ENCODE measurements at places on chromosomes 3 and 15.
A peak's percentile ranks its signal among the peaks of the same experiment; 100 is the strongest.

DNA sequence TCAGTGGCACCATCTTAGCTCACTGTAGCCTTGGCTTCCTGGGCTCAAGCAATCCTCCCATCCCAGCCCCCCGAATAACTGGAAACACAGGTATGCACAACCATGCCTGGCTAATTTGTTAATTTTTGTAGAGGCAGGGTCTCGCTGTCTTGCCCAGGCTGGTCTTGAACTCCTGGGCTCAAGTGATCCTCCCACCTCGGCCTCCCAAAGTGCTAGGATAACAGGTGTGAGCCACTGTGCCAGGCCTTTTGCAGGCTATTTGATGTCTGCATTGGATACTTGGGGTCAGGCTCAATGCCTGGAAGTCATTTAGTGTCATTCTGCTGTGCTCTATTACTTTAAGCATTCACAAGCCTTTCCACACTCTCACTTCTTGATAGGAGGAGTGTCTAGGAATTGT lies 17.6 kb downstream of the LIMD1 start:
- DNase-seq: no peak

GRCh38 chr15:93048759-93049161 lies 40.3 kb downstream of the RGMA start:
- DNase-seq: no peak

- no peak for DNase-seq
These were observed 66.6 kb upstream of the UMPS start for GRCh38 chr3:124663690-124664089.

DNA sequence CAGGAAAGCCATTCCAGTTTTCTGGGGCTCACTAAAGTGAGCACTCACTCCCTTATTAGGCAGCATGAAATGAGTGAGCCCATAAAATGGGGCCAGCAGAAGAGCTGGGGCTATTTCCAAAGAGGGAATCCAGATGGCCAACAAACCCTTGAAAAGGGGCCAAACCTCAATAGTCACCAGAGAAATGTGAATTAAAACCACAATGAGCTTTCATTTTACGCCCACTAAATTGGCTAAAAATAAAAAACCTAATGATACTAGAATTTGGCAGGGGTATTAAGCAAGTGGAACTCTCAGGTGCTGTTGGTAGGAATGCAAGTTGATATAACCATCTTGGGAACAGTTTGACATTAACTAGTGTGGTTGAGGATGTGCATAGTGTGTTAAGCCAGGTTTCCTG lies 42.1 kb upstream of the RAF1 start:
- no peak for DNase-seq

- DNase-seq: no peak
These were observed 32.4 kb downstream of the MYL3 start for GRCh38 chr3:46830801-46831200.

DNA sequence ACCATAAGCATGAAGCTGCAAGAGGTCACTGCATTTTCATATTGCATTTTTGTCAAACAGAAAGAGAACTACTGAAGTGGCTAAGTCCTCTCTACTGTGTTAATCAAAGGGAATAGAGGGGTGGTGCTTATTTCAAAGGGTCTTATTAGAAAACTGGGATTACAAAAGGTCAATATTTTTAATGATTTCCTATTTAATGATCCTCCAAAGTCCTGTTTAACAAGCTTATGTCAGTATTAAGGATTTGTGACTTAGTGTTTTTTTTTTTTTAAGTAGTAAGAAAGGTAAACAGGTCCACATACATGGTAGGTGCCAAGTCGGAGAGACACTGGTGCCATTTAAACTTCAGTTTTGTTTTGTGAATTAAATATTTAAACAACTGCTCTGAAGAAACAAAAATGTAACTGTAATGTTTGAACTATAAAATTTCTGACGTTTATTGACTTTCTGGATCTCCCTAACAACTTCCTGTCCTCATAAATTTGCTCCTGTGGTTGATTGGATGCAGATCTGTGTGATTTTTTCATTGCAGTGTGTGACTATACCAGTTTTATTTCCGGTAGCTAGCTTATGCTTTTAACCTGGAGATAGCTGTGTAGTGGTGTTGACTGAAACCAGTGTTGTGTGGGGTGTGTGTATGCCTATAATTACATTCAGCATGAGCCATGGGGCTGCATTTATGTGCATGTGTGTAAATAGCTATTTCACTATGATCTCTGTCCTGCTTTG lies 8.6 kb upstream of the CACNA1D start:
- DNase-seq: no peak

DNA sequence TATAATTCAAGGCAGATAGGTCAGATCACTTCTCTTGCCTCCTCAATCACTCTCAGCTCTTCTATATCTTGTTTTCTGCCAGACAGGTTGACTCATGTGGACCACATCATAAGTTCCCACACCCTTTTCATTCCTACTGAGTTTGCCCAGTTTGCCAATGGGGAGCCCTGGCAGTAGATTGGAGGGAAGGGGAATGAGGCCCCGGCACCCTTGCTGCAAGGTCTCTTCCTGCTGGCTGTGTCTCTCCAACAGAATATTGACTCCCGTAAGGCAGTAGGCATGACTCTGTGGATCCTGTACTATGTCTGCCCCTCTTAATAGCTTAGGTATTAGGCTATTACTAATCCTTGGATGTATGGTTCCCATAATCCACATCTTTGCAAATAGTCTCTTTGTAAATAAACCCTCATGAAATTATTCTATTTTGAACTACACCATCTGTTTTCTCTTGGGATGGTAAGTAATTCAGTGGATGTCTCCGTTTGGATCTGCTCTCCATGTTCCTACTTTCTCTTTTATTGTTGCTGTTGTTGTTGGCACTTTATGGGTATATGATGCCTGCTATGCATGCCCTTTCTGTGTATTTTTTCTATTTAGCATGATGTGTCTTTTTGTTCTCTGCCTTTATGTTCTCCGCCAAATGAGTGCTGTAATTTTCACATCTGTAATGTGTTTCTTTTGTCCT lies 65.5 kb upstream of the DCBLD2 start:
- no peak for DNase-seq

DNA sequence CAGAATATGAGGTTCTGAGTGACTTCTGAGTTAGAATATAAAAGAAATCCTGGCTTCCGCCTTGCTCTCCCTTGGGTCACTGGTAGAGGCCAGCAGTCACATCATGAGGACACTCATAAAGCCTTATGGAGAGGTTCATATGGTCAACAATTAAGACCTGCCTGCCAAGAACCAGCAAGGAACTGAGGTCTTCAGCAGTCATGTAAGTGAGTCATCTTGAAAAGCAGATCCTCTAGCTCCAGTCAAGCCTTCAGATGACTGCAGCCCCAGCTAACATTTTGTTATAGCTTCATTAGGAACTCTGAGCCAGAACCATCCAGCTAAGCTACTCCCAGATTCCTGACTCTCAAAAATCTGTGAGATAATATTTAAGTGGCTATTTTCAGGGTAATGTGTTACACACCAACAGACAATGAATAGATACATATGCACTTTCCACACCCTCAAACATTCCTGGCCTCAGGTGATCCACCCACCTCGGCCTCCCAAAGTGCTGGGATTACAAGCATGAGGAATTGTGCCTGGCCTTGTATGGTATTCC lies 447.2 kb downstream of the SHQ1 start:
- no peak for DNase-seq

DNA sequence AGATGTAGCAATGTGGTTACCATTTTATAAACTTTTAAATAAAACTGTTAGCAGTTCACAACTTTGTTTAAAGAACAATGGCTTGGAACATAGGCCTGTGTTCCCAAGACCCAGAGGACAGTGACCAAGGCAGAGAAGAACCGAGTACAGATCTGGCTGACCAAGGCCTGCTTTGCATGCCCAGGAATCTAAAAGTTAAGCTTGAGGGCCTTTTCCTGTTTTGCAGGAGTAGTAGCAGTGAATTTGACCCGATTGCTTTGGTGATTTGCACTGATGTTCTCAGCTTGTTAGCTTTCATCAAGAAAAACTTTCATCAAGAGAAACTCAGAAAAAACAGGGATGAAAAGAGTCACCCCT lies 9.9 kb downstream of the FILIP1L start:
- DNase-seq: no peak

- no peak for DNase-seq
These were observed 793.8 kb downstream of the TBL1XR1 start for GRCh38 chr3:176403531-176403930.

DNA sequence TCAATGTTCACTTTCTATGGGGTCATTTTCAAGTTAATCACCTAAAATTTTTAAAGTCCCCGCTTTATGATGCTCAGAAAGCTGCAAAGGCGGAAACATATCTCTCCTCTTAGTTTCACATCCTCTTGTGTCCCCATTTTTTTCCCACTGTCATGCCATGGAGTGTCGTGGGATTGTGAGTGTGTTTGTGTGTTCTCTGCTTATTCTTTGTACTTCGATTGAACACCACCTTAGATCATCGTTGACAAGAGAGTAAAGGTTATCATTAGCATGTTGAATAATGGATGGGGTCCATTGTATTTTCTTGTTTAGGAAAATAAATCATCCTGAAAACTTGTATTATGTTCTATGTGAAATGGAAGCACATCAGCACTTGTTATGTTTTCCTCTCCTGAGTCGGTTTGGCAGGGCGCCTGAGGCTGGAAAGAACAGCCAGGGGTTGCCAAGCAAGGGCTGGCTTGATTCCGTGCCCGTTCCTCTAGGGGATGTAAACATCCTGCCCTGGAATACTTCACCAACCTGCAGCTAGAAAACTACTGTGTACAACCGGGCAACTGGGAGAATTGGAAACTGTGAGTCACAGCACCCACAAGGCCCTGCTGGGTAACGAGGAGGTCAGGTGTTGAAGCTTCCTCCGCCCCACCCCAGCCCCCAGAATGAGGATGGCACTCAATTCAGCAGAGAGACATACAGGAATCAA lies 67.2 kb downstream of the EIF4E3 start:
- no peak for DNase-seq

DNA sequence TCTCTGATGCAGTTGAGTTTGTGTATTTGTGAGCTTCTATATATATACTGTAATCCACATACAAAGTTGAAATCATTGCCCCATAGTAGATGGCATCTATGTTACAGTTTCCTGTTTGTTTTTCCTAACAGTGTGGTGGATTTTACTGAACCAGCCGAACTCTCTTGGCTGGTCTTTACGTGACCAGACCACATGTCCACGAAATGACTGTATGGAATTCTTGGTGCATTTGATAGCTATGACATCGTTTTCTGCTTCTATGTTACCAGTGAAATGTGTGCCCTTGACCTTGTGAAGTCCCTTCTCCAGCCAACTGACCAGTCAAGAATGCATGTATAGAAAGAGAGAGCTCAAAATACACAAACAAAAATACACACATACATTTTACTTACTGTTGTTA lies 1.8 kb downstream of the KCNMB2 start:
- no peak for DNase-seq

GRCh38 chr3:22414239-22414638 lies 663.2 kb upstream of the ZNF385D start:
- no peak for DNase-seq

- DNase-seq: no peak
These were observed 13.1 kb upstream of the ABHD2 start for GRCh38 chr15:89075101-89075640.

- no peak for DNase-seq
These were observed 506.3 kb upstream of the GRM7 start for GRCh38 chr3:6354653-6355052.

DNA sequence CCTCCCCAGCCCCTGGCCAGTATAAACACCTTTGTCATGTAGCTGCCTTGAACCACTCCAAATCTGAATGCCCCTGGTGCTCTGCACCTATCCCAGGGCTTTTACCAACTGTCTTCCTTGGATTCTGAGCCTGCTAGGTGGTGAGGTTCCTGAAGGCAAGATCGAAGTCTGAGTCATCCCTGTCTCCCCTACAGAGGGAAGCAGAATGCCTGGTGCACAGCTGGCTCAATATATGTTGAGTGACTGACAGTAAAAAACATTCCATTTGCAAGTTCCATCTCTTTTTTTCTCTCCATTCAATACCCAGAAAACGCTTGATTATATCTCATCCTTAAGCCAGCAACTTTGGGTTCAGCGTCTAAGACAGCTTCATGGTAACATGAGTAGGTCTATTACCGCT lies 24.7 kb downstream of the SLC24A1 start:
- DNase-seq: no peak

DNA sequence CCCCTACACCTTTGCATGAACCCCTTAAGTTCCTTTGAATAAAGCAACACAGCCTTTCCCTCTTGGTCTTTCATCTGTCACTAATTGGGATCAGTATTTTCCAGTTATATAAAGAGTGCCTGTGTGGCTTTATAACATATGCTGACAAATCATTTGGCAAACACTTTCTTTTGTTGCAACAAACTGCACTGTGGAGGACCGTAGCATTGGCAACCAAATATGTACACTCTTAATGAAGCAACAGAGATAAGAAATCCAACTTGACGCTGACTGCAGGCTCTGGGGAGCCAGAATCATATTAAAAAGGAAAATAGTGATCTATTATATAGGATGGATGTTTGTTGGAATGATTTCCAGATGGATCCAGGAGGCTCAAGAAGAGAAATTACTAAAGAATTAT lies 120.1 kb upstream of the PRICKLE2 start:
- no peak for DNase-seq

GRCh38 chr15:89740137-89740536 lies 10.9 kb downstream of the MESP1 start:
- DNase-seq: peak; percentile 41

GRCh38 chr3:101942356-101942755 lies 93.0 kb downstream of the NFKBIZ start:
- DNase-seq: no peak

GRCh38 chr3:98968824-98969223 lies 67.3 kb upstream of the DCBLD2 start:
- DNase-seq: no peak

- DNase-seq: no peak
These were observed 234.0 kb downstream of the MYRIP start for GRCh38 chr3:40043444-40043755.

Data from NCI-H1436 treated with DMSO at 0.1 percent for 48 hours (cell line).